ENCODE measurements at places on chromosomes 11 and 22. TPM values are rescaled to one million over a fixed set of nuclear protein-coding genes. Genes with fewer than 3 reads are reported as not detected.

CARD18 gene
- total RNA-seq = not detected

DNA sequence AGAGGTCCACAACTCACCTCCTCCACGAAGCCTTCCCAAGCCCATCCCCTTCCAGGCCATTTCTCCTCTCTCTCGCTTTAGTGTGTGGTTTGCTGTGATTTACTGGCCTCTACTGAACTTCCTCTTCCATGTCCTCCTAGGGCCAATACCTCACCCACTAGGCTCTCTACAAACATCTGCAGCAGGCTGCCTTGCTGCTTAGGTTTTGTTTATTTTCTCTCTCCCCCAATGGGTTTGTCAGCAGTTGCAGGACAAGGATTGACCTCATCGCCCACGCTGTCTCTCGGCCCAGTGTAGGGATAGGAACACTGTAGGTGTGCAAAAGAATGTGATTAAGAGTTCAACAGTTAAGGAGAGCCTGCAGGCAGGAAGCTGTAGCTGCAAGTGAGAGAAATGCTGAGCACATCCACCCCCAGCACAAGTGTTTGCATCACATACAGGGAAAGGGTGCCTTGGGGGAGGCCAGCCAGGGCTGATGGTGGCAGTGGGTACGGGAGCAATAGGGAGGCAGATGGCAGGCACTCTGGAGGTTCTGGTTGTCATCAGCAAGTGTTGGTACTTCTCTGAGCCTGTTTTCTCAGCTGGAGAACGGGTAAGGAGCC lies 1.4 kb downstream of the PC start:
- no peak overlapping the region for H3K27ac ChIP-seq
- H3K27me3 ChIP-seq = no peaks in the 10 kb centered on the region
- DNase-seq = peak; percentile 13

DNA sequence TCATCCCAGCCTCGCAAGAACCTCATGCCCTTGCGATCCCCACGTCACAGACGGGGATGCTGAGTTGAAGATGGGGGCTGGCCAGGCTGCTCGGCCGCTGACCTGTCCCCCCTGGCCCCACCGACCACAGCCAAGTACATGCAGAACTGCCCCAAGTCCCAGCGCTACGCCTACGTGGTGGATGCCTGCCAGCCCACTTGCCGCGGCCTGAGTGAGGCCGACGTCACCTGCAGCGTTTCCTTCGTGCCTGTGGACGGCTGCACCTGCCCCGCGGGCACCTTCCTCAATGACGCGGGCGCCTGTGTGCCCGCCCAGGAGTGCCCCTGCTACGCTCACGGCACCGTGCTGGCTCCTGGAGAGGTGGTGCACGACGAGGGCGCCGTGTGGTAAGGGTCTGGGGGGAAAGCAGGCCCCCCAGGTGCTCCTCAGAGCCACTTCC lies 10.0 kb downstream of the MUC5B start:
- H3K4me3 ChIP-seq = no peak overlapping the region
- H3K27me3 ChIP-seq = no peaks in the 10 kb centered on the region
- DNase-seq = peak; percentile 8
- H3K27ac ChIP-seq = no peak overlapping the region
- H3K4me1 ChIP-seq = no peaks in the 10 kb centered on the region
- H3K36me3 ChIP-seq = no peaks in the 10 kb centered on the region

- DNase-seq = no peak
- peaks cover 32% of the 10 kb centered on the region for H3K36me3 ChIP-seq
- peaks cover 17% of the 10 kb centered on the region for H3K4me1 ChIP-seq
- H3K4me3 ChIP-seq = no peak overlapping the region
- H3K27ac ChIP-seq = peak overlapping the region; percentile 2
- H3K27me3 ChIP-seq = no peaks in the 10 kb centered on the region
Measured at GRCh38 chr22:42803389-42803788, 53.7 kb downstream of the ARFGAP3 start.

- H3K4me1 ChIP-seq = no peaks in the 10 kb centered on the region
- H3K36me3 ChIP-seq = no peaks in the 10 kb centered on the region
- no peak overlapping the region for H3K27ac ChIP-seq
- H3K4me3 ChIP-seq = no peak overlapping the region
- no peaks in the 10 kb centered on the region for H3K27me3 ChIP-seq
Measured at GRCh38 chr22:22761606-22761962, 117.2 kb downstream of the GGTLC2 start.

DNA sequence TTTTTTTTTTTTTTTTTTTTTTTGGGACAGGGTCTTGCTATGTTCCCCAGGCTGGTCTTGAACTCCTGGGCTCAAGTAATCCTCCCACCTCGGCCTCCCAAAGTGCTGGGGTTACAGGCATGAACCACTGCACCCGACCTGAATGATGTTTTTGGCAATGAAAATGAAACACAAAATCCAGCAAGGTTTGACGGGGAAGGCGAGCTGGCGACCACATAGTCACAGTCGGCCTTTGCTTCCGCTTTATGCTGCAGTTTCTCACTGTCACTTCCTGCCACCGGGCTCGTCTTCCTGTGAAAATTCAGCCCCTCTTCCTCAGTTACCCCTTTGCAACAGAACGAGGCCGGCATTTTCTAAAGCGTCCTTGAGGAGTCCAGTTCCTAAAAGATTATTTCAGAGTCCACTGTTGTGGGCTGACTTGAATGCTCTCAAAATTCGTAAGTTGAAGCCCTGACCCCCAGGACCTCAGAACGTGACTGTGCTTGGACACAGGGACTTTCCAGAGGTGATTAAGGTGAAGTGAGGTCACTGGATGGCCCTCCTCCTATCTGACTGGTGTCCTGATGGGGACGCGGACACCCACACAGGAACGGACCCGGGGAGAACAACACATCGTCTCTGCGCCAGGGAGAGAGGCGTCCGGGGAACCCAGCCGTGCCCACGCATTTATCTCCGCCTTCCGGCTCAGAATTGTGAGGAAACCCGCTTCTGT lies 2.9 kb upstream of the BID start:
- H3K27ac ChIP-seq = no peak overlapping the region
- no peaks in the 10 kb centered on the region for H3K27me3 ChIP-seq
- H3K4me3 ChIP-seq = peak overlapping the region; percentile 24
- DNase-seq = no peak
- no peaks in the 10 kb centered on the region for H3K4me1 ChIP-seq

DNA sequence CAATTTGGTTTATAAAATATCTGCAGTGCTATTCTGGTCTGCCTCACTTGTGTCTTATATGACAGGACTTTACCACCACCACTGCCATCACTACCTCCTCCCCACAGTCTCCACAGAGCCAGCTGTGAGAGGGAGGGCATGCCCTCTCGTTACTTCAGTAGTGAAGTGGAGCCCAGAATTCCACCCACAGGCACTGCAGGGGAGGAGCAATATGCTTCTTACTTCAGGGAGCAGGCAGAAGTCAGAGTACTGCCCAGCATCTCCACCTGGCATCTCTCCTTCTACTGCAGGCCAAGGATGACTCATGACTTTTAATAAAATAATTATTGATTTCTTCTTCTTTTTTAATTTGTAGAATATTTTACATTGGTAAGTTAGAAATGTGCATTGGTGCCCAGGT lies 255.5 kb downstream of the DYNC2H1 start:
- H3K27me3 ChIP-seq = no peaks in the 10 kb centered on the region
- H3K4me3 ChIP-seq = no peak overlapping the region
- peaks cover 3% of the 10 kb centered on the region for H3K36me3 ChIP-seq

GRCh38 chr11:72348250-72348649 lies 86.1 kb downstream of the CLPB start:
- H3K36me3 ChIP-seq = no peaks in the 10 kb centered on the region
- no peak overlapping the region for H3K27ac ChIP-seq
- no peak overlapping the region for H3K4me3 ChIP-seq
- no peak for DNase-seq
- peaks cover 9% of the 10 kb centered on the region for H3K4me1 ChIP-seq

- DNase-seq = peak; percentile 87
- H3K4me1 ChIP-seq = no peaks in the 10 kb centered on the region
- H3K27me3 ChIP-seq = no peaks in the 10 kb centered on the region
- H3K4me3 ChIP-seq = no peak overlapping the region
Measured at GRCh38 chr11:23233075-23233474, 372.8 kb upstream of the CCDC179 start.
